HepG2 (cell line): ENCODE measurements at places on chromosomes 3 and 15. TPM values are rescaled to one million over a fixed set of nuclear protein-coding genes. Genes with fewer than 3 reads are reported as not detected.

Gene GNAT1
- total RNA-seq: 0.15 TPM in 1 of 2 replicates, not detected in the other

Gene IQCB1
- 41.4 and 44.8 TPM in 2 replicates for total RNA-seq

Gene OGG1
- 23.8 and 28.7 TPM in 2 replicates for total RNA-seq

Gene TMC3
- total RNA-seq: not detected in 2 replicates

Gene CALML4
- total RNA-seq: 6.5 and 8.7 TPM in 2 replicates

Gene CCDC54
- not detected in 2 replicates for total RNA-seq

Gene SLC28A2
- total RNA-seq: 0.08 and 0.11 TPM in 2 replicates

Gene CIB1
- 38.7 and 52.4 TPM in 2 replicates for total RNA-seq

DNA sequence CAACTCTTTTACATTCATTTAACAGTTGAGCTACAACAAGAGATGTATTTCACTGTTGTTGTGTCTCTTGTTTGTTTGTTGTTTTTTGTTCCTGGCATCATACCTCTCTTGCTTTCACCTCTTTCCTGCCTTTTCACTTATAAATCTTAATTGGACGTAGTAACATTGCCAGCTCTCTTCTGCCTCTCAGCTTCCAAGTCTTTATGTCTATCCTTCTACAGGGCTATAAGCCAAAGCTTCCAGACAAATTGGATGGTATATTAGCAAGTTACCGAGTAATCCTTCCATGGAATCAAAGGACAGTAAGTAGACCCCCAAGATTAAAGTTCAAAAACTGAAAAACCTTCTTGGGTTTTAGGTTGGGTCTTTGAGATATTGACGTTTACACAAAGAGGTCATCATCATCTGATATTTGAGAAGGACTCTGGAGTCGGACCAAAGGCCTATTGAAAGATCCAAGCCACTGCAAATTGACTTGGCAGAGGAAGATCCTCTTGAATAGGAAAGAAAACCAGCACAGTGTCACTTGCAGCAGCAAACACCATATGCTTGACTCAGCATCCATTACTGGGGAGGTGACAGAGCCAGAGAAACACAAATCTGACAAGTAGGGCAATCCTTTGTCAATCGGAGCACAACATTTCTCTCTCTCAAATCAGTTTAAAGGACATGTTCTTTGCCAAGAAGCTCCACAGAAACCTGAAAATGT, 648.5 kb upstream of the NR2F2 start:
- no peak for DNase-seq

DNA sequence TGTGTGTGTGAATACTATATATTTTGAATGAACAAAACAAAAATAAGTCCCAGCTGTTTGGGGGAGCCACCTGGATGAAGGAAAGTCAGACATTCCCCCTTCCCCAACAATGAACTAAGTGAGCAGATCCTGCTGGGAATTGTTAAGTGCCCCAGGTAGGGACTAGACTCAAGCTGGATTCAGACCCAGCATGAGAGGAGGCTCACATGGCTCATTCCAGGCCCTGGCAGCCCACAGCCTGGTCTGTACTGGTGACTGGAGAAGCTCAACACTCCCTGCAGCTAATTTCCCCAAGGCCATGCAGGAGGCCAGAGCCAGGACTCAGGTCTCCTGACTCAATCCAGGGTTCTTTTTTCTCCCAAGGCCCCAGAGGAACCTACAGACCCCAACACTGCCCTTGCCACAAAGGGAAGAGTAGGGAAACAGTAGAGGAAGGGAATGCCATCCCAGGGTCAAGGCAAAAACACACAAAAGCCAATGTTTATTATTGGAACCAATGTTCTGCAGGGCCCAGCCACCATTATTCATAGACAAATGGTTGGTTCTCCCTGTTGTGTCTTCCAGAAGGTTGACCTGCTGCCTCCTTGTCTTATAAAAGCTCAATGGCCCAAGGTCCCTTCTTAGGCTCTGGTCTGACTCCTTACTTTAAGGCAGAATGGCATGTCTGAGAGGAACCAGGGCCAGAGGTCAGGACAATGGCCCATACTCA, 9.5 kb downstream of the IGDCC4 start:
- DNase-seq: no peak

- no peak for DNase-seq
Measured at GRCh38 chr15:38624244-38625205, 59.9 kb upstream of the RASGRP1 start.

DNA sequence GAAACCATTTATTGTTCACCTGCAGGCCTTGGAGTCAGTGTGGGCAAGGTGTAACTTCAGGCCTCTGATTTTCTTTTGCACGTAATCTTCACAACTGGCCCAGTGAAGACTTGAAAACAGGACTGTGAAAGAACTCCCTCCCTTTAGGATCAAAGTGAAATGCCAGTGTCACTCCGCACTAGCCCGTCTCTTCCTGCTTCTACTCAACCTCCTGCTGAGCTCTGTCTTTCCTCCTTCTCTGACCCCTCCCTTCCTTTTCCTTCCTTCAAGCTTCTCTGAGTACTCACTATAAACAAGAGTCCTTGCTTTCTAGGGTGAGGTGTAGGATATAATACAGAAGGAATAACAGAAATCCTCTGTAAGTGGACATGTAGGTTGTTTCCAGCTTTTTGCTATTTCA, 28.5 kb downstream of the TMEM41A start:
- DNase-seq: no peak

DNA sequence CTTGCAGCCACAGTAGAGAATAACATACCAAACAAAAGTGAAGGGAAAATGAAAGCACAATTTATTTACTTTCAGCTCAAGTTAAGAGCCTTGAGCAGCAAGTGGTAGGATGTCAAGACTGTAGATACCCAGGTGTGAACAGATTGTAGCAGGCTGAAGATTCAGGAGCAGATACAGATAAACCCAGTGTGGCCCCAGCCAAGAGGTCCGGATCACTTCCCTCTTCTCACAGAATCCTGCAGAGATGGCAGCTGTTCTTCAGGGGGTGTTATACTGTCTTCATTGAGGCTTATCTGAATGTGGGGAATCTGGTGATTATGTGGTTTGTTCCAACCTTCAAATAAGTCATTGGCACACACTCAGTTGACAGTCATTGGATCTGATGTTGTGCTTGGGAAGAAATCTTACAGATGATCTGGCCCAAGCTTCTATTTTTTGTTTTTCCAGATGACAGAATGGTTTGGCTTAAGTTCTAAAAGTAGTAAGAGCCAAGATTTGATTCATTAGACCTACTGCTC, 2.2 kb downstream of the STARD9 start:
- no peak for DNase-seq

DNA sequence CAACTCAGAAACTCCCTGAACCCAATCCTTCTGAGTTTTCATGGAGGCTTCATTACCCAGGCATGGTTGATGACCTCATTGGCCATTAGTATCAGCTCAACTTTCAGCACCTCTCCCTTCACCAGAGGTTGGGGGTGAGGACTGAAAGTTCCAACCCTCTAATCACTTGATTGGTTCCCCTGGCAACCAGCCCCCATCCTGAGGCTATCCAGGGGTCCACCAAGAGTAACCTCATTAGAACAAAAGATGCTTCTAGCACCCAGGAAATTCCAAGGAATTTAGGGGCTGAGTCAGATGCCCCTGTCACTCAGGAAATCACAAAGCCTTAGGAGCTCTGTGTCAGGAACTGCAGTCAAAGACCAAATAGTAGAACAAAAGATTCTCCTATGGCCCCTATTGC, 43.8 kb downstream of the ADAMTSL3 start:
- no peak for DNase-seq

GRCh38 chr3:126259411-126260391, 79.3 kb upstream of the ALDH1L1 start:
- DNase-seq: peak; percentile 29

GRCh38 chr15:52503788-52504496, 24.7 kb downstream of the MYO5A start:
- DNase-seq: no peak

DNA sequence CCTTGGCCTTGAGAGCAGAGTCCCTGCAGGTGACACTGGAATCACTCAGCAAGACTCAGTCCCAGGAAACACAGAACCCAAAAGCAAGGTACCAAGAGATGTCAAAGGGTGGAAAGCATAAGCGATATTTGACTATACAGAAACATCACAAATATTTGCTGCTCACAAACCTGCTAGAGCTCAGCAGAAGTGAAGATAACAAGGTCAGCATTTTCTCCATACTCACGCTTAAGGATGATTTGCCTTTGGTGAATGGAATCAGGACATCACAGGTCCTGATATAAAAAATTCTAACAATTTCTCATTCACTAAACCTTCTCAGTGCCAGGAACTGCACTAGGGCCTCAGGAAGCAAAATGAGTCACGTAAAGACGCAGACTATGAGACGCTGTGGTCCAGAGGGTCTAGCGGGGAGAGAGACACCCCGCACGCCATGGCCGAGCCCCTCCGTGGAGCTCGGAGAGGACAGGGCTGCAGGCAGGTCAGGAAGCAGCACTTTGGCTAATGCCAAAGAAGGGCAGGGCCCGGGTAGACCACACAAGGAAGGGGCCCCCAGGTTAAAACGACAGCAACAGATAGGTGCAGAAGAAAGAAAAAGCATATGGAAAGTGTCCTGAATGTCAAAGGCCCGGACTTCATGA, 10.7 kb downstream of the PCSK6 start:
- DNase-seq: no peak

DNA sequence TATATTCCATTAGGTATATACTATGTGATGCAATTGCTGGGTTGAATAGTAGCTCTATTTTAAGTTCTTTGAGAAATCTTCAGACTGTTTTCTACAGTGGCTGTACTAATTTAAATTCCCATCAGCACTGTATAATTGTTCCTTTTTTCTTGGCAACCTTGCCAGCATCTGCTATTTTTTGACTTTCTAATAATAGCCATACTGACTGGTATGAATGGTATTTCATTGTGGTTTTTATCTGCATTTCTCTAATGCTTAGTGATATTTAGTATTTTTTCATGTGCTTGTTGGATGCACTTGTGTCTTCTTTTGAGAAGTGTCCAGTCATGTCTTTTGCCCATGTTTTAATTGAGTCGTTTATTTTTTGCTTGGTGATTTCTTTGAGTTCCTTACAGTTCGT, 145.1 kb upstream of the PLSCR5 start:
- DNase-seq: no peak

DNA sequence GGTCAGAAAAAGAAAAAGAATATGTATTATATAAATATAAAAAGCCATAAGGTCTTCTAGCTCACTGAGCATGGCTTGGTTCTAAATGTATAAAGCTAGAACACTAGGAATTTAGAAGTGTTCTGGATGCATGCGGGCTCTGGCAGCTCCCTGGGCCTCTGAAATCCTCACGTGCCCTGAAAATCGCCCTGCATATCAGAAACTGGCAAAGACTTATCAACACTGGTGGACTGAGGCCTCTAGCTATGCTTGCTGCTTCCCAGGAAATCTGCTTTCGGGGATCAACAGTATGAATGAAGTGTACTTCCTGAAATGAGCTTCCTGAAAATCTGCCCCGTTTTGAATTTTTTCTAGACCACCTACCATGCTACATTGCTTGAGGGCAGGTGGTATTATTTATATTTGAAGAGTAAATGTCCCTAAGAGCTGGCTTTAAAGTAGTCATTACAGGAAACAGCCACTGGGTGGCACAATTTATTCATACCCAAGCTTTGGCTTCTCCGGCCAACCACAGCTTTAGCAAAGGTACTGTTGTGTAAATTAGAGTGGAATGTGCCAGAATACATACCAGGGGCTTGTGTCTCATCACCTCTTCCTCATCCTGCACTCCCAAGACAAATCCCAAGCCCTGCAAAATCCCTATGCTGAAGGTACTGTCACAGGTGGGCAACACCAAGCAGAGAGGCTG, 17.7 kb downstream of the CRTAP start:
- peak; percentile 66 for DNase-seq

- no peak for DNase-seq
Measured at GRCh38 chr15:55197362-55197705, 593 bp upstream of the RSL24D1 start.
